ENCODE measurements at places on chromosomes 3 and 15.
A peak's percentile ranks its signal among the peaks of the same experiment; 100 is the strongest.

DNA sequence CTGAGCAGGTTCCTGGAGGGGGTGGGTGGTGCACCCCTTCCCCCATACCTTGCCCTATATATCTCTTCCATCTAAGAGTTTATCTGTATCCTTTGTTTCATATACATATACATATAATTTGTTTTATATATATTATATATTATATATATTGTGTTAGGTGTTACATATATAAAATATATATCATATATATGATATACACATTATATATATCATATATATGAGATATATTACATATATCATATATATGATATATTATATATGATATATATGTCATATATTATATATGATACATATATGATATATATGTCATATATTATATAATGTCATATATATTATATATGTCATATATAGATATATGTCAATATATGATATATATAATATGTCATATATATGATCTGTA lies 31.1 kb downstream of the EXD1 start:
- no peak for DNase-seq

DNA sequence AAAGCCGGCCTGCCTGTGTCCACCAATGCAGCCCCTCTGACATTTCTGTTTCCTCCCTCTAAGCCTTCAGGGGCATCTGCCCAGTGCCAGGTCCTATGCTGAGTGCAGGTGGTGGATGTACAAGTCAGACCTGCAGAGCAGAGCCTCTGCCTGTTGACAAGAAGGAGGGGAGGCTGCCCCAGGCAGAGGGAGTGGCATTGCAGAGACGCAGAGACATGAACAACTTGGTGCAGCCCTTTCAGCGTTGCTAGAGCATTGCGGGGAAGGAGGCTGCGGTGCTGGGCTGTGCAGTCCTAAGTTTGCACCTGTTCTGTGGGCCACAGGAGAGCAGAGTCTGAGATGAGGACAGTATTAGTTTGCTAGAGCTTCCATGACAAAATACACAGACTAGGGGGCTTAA lies 65.2 kb downstream of the LSM3 start:
- DNase-seq: no peak

DNA sequence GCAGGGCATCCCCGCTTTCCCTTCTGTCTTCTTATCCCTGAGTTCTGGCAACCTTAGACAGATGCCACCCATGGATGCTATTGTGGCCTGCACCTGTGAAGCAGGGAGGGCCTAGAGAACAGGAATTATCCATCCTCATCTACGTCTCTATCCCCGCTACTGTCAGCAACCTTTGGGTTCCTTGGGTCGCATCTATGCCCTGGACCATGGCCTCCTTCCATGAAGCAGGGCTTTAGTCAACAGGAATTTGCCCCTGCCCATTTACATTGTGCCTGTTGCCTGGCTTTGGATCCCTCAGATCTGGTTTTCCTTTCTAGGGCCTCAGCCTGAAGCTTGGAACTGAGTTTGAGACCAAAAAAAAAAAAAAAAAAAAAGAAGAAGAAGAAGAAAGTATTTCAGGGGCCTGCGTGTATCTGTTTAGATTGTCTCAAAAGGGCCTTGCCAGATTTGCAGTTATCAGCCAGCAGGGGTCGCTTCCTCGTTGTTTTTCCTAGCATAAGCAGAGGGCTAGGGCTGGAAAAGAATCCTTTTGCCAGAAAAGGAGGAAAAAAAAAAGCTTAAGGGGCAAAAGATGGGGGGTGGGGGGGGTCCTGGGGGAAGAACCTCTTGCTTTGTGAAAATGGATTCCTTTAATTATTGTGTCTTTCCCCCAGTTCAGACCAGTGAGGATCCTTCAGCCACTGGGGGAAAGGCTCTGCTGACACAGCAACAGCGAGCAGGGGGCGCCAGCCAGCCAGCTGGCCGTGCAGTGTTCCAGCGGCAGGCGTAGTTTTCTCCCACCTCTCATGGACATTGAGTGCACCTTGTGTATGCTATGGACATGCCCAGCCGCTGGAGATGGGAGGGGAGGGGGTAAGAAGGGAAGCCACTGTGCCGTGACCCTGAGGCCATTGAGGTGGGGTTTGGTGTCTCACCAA lies 65.7 kb upstream of the ALDH1L1 start:
- no peak for DNase-seq

DNA sequence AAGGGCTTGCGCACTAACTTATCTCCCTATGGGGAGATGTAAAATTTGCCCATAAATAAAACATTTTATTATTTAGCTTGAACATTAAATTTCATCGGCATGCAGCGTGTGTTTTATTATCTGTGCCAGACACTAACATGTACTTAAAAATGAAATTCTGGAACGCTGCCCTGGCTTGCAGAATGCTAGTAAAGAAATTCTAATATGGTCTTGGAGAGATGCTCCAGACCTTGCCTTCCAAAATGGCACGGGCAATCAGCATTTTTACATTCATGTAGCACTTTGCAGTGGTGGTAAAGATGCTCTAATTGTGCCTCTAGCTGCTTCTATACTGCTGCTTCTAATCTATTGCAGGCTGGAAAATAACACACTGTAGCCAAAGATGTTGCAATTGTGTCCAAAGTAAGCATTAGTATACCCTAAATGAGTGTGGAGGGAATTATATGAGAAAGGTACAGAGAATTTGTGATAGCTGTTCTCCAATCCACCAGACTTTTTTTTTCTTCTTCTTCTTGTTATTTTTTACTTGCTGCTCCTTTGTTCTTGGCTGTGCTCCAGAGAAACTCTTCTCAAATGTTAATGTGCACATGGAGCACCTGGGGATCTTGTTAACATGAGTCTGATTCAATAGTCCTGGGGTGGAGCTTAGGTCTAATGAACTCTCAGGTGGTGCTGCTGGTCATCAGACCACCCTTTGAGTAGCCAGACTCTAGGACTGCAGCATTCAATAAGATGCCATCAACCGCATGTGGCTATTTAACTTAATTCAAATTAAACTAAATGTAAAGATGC lies 47.3 kb downstream of the CRABP1 start:
- no peak for DNase-seq

DNA sequence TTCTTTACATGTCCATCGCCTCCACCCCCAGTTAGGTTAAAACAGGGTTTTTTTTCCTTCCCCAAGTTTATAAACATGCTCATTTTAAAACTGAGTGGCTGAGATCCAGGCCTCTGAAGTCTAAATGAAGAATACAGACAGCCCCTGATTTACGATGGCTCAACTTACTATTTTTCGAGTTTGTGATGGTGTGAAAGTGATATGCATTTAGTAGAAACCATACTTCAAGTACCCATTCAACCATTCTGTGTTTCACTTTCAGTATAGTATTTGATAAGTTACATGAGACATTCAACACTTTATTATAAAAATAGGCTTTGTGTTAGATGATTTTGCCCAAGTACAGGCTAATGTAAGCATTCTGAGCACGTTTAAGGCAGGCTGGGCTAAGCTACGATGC lies 30.5 kb upstream of the GNB5 start:
- DNase-seq: no peak

GRCh38 chr3:99647081-99647480 lies 8.7 kb downstream of the COL8A1 start:
- DNase-seq: no peak

- no peak for DNase-seq
Measured at GRCh38 chr3:72768936-72769335, 79.3 kb downstream of the SHQ1 start.

- no peak for DNase-seq
Measured at GRCh38 chr3:30621576-30621975, 15.2 kb downstream of the TGFBR2 start.

DNA sequence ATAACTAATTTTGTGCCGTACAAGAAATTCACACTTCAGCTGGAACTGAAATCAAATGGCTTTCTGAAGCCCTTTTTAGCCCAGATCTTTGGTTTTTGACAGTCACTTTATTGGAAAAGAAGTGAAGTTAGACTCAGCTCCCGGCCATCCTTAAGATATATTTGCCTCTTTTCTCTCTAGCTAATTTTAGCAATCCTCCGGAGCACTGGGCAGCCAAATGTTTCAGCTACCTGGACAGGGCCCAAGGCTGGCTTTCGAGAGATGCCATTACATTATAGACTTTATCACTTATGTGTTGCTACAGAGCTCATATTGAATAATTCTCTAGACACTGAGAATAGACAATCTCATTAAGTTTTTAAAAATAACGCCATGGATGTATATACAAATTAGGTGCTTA lies 28.5 kb upstream of the RPL39L start:
- no peak for DNase-seq

DNA sequence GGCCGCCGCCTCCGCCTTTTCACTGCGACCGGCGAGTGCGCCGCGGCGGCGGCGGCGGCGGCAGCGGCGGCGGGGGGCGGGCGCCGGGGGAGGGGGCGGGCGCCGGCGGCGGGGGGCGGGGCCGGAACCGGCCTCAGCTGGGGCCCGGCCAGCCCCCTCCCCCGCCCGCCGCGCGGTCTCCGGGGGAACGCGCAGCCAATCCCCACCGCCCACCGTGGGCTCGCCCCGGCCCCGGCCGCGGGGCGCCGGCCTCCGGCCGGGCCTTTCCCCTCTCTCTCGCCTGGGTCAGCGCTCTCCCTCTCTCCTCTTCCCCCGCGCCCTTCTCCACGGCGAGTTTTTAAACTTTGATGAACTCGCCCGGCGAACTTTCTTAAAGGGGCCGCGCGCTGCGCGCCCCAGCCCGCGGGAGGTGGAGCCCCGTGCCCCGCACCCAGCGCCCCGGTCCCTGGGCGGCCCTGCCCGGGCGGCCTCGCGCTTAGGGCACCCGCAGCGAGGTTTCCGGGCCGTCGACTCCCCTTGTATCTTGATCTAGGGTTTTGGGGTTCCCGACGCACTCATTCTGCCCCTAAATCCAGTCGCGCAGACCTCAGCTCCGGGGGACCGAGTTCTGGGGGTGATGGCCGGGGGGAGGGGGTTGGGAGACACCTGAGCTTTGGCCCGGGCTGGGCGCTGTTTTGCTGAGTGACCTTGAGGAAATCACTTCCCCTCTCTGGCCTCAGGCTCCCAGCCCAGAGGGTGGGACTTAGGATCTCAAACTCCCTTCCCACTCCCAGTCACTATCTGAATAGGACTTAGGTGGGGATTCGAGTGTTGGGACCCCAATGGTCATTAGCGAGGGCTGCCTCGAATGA lies at the start of gene RBPMS2:
TSS of gene RBPMS2 (minus strand) at position 39 of the 851 bp plus-strand sequence. CDS start 270 bp downstream, outside the sequence.
- DNase-seq: no peak

GRCh38 chr15:83207009-83207659 lies 489 bp downstream of the HDGFL3 start:
- DNase-seq: no peak

DNA sequence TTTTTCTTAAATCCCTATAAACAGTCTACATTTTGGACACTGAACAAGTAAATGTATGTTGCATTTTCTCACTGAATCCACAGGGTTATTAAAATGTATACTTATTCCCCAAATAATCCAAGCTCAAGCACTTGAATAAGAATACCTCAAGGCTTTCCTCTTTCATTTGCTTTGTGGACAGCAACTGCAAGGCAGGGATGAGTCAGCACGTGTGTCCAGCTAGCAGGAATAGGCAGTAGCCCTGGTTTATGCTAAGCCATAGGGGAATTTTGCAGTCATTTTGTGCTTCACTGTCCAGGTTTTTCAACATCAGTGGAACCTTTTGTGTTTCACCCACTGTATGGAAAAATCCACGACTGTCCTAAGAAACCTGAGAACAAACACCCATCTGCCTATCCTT lies 96.7 kb upstream of the KCNMB2 start:
- no peak for DNase-seq

DNA sequence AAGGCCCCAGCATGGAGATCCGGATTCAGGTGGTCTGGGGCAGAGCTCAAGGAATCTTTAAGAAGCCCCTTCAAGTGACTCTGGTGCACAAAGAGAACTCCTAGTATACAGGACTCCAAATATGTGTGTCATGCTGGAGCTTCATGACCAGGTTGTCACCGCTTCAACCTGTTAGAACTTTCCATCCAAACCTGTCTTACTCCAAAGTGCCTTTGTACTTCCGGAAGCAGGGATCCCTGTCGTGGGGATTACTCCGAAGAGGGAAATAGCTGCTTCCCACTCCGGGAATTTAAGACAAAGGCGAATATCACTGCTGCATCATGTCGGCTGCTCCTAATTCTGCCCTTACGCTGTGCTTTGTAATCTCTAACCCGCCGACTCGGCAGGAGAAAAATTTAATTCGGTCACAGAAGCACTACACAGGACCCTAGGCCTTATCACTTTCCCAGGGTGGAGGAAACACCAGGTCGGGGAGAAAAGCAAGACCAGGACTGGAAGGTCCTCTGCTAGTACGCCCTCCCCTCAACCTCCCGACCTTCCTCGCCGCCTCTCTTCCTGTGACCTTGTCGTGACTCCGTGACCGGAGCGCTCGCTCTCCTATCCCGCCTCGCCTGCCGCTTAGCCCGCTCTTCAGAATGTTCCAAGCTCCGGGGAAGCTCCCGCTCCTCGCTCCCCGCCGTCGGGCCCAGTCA lies 730 bp downstream of the HIGD1A start:
- DNase-seq: peak; percentile 3

DNA sequence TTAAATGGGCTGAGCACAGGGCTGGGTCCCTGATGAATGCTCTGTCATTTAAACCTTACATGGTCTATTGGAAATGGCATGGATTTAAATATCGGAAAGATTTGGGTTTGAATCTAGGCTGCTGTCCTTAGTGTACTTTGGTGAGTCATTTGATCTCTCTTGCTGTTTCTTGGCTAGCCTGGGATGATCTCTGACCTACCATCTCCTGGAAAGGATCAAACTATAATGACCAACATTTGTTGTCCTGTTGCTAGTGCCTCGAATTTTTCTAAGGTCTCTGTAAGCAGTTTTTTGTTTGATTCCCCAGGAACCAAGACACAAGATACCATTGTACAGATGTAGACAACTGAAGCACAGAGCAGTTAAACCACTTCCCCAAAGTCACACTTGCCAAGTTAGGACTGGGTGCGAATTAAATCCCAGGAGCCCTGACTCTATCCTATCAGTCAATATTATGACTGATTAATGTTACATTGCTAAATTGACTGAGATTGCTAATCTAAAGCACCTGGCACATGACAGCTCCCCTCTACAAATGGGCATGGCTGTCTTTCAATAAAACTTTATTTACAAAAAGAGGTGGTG lies 244.9 kb upstream of the MCTP2 start:
- DNase-seq: no peak

- DNase-seq: no peak
Measured at GRCh38 chr15:86446253-86446640, 366.6 kb downstream of the AGBL1 start.

Measured in activated T-helper 1 cell treated with anti-CD3 and anti-CD28 coated beads, Interleukin-2, amount 50 U/mL, for 16 hours (primary cell).